Stromal cell of bone marrow (primary cell): ENCODE measurements at places on chromosomes 2 and 18.

DNA sequence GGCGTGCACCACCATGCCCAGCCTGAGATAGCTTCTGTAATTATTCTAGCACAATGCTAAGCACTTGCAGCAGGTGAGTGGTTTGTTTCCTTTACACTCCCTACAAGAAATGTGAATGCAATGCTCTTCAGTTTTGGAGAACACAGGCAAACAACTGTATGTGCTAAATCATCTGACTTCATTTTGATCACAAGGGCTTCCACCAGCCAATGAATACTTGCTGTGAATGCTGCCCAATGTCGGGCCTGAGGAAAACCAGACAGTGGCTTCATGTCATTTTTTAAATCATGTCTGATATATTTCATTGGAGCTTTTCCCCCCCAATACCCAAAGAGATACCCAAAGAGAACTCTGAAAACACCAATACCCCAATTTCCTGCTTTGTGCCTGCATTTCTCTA is 155.6 kb upstream of the XPO1 start:
- no peak for DNase-seq

- DNase-seq = no peak
Measured at GRCh38 chr2:174328961-174329715, 5.6 kb upstream of the SP9 start.

GRCh38 chr2:24086241-24086640 is 1.6 kb upstream of the TP53I3 start:
- no peak for DNase-seq

- DNase-seq = no peak
Measured at GRCh38 chr2:235343156-235343774, 150.6 kb upstream of the AGAP1 start.

DNA sequence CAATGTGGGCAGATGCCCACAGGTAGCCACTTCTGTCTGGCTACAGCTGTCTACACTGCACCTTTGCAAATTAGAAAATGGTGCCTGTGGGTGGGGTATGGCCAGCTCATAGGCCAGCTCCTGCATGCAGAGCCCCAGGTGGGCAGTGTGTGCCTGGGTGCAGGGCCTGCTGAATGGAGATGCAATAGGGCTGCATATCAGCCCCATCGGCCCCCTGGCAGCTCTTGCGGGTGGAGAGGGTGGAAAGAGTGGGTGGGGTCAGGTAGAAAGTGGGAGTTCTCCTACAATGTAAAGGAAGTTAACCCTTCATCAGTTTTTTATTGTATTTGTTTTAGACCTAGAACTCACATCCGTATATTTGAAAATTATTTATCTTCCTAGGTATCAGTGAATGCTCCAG is 37.1 kb downstream of the FBLN7 start:
- DNase-seq = no peak

DNA sequence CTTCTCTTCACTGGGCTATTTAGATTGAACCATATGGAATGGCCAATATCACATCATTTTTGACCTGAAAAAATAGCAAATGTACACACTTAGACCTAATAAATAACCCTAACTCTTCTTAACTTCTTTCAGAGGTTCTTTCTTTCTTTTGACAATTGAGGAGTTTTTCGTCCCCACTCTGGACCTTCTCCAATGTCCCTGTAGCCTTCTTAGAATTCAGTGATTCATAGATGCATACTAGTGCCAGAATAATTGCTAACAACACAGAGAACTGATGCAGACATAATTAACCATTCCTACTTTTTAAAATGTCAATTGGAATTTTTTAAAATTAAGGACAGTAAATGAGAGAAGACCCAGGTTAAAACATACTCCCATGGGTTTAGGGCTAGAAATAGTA is 20.0 kb downstream of the DAPL1 start:
- no peak for DNase-seq

GRCh38 chr2:13021470-13021957 is 304.8 kb downstream of the TRIB2 start:
- no peak for DNase-seq

GRCh38 chr2:103459283-103459682 is 697.5 kb downstream of the TMEM182 start:
- no peak for DNase-seq

GRCh38 chr2:9069543-9069942 is 66.1 kb upstream of the MBOAT2 start:
- DNase-seq = no peak

DNA sequence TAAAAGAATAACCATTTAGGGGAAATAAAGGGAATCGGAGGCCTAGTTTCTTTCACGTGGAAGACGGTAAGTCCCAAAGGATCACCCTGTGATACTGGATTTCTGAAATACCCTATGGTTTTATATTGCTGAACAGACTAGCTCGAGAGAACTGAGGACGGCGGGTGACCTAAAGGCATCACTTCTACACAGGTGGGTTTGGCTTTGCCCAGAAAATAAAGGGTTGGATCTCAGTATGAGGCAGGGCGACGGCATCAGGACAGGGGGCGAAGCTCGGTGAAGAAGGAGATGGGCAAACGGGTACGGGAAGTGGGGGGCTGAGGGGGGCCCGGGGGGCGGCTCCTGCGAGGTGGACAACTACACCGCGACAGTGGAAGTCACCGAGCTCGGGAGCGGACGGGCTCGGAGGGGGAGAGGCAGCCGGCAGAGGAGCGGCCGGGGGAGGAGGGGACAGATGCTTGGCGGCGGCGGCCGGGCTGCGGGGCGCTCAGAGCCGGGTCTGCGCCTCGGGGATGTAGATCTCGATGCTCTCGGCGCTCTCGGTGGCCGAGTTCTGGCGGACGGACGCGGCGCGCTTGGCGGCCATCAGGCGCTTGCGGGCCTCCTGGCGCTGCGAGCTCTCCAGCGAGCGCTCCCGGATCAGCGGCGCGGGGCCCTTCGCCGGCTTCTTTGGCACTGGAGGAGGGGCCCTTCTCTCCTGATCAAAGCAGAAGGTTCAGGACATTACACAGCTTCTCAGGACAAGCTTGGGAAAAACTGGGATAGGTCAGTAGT is 48.9 kb downstream of the TGIF1 start:
- no peak for DNase-seq

DNA sequence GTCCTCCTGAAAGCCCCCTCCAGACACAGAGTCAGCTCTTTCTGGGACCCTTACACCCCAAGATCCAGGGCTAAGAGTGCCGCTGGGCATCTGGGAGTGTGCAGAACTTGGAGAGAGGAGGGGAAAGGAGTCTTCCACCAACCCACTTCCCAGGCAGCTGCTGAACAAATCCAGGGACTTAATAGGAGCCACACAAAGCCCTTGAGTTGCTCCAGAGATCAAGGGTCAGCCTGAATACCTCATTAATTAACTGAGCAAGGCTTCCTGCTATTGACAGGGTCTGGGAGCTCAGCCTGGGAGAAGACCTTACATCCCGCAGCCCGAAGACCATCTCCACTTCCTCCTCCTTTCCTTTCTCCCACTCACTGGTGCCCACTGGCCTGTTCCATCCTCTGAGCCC is 108.3 kb downstream of the CELF4 start:
- no peak for DNase-seq
